Activated CD4-positive, alpha-beta T cell treated with anti-CD3 and anti-CD28 coated beads, Interleukin-2, amount 10 ng/mL, durations not matched to agents 24 days and 14 days (primary cell): ENCODE measurements at places on chromosomes 12 and 14.

DNA sequence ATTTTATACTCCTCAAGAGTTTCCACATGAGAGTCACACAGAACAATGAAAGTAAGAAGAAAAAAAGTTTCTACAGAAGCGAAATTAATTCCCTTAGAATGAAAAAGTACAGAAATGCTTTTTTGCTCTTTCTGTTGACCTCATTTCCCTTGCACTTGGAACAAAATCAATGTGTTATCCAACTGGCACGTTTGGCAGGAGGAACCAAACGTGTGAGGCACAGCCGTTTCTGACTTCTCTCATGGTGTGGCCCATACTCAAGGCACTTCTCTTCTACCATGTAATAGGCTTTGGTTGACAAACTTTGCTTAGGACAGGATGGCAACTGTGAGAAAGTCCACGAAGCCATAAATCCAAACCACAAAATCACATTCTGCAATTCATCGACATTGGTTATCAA lies 297.0 kb downstream of the FUT8 start:
- H3K4me3 ChIP-seq = no peak overlapping the region
- peaks cover 44% of the 10 kb centered on the region for H3K36me3 ChIP-seq
- no peak overlapping the region for H3K27ac ChIP-seq
- H3K27me3 ChIP-seq = no peaks in the 10 kb centered on the region

GRCh38 chr12:58396239-58396638 lies 454.9 kb downstream of the ATP23 start:
- H3K27ac ChIP-seq = no peak overlapping the region
- H3K4me1 ChIP-seq = no peaks in the 10 kb centered on the region
- no peak overlapping the region for H3K4me3 ChIP-seq
- H3K36me3 ChIP-seq = no peaks in the 10 kb centered on the region

DNA sequence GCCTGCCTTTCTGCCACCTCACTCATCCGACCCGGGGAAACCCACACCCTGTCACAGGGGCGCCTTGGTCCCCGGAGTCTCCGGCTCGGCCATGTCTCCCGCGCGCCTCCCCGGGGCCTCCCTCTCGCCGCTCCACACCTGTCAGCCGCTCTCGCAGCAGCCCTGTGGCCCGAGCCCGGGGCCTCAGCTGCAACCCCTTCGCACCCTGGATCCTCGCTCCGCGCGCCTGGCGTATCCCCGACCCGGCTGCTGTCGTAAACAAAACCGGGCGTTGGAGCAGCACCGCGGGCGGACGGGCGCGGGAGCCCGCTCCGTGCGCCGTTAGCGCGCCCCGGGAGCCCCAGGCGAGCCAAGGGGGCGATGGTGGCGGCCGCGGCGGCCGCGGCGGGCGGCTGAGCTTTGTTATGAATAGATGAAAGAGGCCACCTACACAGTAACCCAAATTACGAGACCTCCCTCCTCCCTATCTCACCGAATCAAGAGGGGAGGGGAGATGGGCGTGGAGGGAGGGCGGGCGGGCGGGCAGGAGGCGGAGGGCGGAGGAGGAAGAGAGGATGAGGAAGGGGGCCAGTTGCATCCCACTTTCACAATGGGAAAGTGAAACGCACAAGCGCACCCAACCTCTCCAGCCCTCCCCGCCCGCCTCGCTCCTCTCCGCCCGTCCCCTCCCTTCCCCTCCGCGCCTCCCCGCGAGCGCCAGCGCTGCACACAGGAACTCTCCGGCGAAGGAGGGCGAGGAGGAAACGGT lies at the start of gene PLXNC1:
Gene PLXNC1, plus strand, starts transcription at position 587 of the 748 bp plus-strand sequence. CDS start 395 bp downstream, outside the sequence.
- H3K4me3 ChIP-seq = peak within 1 kb of the TSS; percentile 97
- H3K36me3 ChIP-seq = peaks cover 7% of the 10 kb centered on the region

- H3K4me1 ChIP-seq = no peaks in the 10 kb centered on the region
- H3K36me3 ChIP-seq = no peaks in the 10 kb centered on the region
- H3K27ac ChIP-seq = no peak overlapping the region
- no peak for DNase-seq
- no peaks in the 10 kb centered on the region for H3K27me3 ChIP-seq
Observed at GRCh38 chr12:128903236-128903635, 50.0 kb downstream of the GLT1D1 start.

DNA sequence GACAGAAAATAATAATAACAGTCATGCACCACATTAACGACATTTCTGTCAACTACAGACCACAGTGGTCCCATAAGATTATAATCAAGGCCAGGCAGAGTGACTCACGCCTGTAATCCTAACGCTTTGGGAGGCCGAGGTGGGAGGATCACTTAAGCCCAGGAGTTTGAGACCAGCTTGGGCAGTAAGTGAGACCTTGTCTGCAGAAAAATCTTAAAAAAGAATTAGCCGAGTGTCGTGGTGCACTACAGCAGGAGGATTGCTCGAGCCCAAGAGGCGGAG lies 8.6 kb downstream of the NAB2 start:
- no peak overlapping the region for H3K27ac ChIP-seq
- DNase-seq = no peak
- no peak overlapping the region for H3K4me3 ChIP-seq
- H3K4me1 ChIP-seq = peaks cover 48% of the 10 kb centered on the region
- H3K36me3 ChIP-seq = peaks cover 73% of the 10 kb centered on the region
